ENCODE measurements at places on chromosomes 7 and 10. TPM values are rescaled to one million over a fixed set of nuclear protein-coding genes. Genes with fewer than 3 reads are reported as not detected.

ZNF239 gene
- 1.2 TPM for total RNA-seq

DNMBP gene
- total RNA-seq: 6.6 TPM

CASTOR2 gene
- total RNA-seq: 2.7 TPM

EXOC6 gene
- total RNA-seq: 63.9 TPM

AKR1D1 gene
- total RNA-seq: not detected

ZNF853 gene
- 0.85 TPM for total RNA-seq

NPC1L1 gene
- total RNA-seq: not detected

GIMAP6 gene
- under 0.01 TPM for total RNA-seq

MOGAT3 gene
- total RNA-seq: not detected

C7orf33 gene
- not detected for total RNA-seq

SFRP5 gene
- total RNA-seq: not detected

AOAH gene
- total RNA-seq: not detected

PHYH gene
- 12.4 TPM for total RNA-seq

ANKRD61 gene
- 0.48 TPM for total RNA-seq

AGBL3 gene
- total RNA-seq: 0.64 TPM

GRM3 gene
- not detected for total RNA-seq

CYP3A4 gene
- total RNA-seq: under 0.01 TPM

TAF3 gene
- total RNA-seq: 1.2 TPM
